Posterior cingulate gyrus (tissue), 11 donors: ENCODE measurements at places on chromosomes 3 and 15.

DNA sequence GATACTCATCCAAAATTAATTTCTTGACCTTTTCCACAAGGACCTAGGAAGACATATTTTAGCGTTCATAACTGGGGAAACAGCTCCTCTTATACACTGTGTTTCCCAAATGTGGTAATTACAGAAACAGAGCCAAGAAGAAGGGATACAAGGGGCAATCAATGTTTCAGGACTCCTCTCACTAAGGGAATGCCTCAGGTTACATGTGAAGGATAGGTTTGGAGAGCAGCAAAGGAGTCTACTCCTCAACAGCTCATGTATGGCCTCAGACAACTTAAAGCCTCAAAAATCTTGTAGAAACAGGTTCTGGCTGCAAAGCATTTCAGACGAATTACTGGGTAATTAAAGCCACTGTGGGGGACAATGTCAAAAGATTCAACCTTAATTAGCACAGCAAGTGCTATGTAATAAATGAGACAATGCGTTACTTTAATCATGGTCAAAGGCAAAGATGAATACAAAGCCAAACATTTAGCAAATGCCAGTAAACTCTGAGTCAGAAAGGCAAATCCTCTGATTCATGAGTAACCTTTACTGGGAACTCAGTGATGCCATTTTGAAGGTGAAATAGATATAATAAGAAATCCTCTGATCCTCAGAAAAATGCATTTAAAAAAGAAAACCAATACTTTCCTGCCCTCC, 1111.2 kb downstream of the TUSC7 start:
- DNase-seq = no peak

DNA sequence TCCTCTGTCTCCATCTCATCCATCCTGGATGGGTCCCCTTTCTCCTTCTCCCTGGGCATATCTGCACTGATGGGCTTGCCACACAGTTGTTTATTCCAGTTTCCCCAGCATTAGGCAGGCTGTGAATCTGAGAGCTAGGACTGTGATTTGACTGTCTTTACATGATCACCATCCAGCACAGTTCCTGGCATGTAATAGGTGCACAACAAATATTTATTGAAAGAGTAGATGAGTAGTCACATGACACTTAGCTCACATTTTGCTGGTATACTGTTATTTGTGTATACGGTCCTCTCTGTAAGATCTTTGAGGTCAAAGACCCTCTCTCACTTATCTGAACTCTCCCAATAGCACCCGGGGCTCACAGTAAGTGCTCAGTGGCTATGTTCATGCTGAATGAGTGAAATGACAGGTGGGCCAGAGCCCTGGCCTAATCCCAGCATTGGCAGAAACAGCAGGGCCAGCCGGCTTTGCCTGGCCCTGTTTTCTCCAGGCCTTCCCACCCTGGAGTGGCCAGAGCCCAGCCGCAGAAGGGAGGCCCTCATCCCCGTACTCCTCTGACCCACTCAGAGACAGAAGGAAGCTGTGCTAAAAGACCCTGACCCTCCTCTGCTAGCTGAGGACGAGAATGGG, 16.2 kb upstream of the BAHD1 start:
- no peak for DNase-seq

GRCh38 chr3:127728417-127729015, 55.8 kb downstream of the ABTB1 start:
- DNase-seq = no peak

- no peak for DNase-seq
Measured at GRCh38 chr3:195401943-195402342, 40.9 kb downstream of the ACAP2 start.

- DNase-seq = no peak
Measured at GRCh38 chr3:46282696-46283095, 40.4 kb downstream of the CCR3 start.

DNA sequence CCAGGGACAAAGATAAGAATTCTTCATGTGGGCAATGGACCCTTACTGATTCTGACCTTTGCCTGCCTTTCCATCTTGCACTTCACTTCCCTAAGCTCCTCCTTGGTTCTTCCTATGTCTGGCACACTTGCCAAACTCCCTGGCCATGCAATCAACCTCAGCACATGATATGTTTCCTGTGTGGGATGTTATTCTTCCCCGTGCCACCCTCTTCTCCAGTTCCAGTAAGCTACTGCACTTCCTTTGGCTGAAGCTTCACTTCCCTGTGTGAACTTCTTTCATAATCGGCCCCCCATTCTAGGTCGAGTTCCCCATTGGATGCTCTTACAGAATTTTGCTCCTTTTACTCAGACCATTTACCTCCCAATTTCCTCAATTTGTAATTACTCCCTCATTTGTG, 10.7 kb upstream of the TASOR start:
- DNase-seq = no peak
